ENCODE measurements at places on chromosomes 3 and 15.

- DNase-seq: no peak
These were observed 1.5 kb downstream of the FAH start for GRCh38 chr15:80154336-80154735.

GRCh38 chr15:68389936-68390817 lies 41.8 kb downstream of the ITGA11 start:
- no peak for DNase-seq

GRCh38 chr15:50939911-50940310 lies 31.4 kb downstream of the AP4E1 start:
- DNase-seq: no peak

DNA sequence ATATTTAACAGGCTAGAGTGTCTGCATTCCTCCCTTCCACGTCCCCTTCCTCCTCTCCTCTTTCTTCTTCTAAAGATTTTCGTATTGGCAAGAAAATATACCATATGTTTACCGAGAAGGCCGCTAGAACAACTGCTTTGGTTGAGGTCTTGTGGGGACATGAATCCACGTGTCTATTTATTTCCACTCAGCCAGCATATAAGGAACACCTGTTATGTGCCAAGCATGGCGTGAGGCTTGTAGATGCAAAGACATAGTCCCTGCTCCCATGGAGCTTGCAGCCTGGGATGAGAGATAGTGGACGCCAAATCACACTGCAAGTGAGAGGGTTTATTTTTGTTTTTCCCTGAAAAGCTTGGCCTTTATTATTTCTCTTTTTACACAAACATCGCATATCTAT lies 57.1 kb downstream of the SLC7A14 start:
- DNase-seq: no peak

GRCh38 chr15:47663101-47663500 lies 54.2 kb upstream of the SEMA6D start:
- no peak for DNase-seq

GRCh38 chr3:10294030-10294586 lies 1.4 kb upstream of the GHRL start:
- DNase-seq: no peak

- no peak for DNase-seq
These were observed 77.8 kb downstream of the SLC25A26 start for GRCh38 chr3:66298591-66298990.

DNA sequence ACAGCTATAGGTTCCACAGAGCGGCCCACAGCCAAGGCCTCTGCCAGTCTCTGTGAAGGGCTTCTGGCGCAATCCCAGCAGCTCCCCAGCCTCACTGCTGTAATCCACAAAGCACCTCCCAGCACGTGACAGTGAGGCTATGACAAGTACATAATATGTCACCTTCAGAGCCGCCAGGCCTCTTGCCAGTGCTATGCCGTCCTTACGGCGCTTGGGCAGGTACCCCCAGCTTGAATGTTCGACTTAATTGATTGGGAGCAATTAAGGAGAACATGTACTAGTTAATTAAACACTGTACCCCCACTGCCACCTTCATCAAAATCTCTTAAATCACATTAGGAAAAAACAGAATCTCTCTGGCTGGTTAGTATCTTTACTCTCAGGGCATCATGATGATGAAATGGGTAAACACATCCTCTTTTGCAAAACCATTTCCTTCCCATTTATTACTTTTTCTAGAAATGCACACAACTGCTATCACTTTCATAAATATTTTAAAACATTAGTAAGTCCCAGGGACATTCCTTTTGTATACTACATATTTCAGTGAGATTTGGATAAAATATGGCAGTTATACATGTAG lies 169.9 kb downstream of the XXYLT1 start:
- DNase-seq: no peak
